GM23248 (cell line): ENCODE measurements at places on chromosomes 12 and 14. TPM values are rescaled to one million over a fixed set of nuclear protein-coding genes. Genes with fewer than 3 reads are reported as not detected.

The HNF1A gene
- not detected in 2 replicates for total RNA-seq

The CCDC184 gene
- total RNA-seq = 1.0 and 1.7 TPM in 2 replicates

The PLEKHG7 gene
- total RNA-seq = not detected in 2 replicates

The RPS29 gene
- total RNA-seq = 2,075 and 5,928 TPM in 2 replicates

The ST8SIA1 gene
- not detected in 2 replicates for total RNA-seq

The ETFBKMT gene
- total RNA-seq = 1.8 and 3.4 TPM in 2 replicates

The ALX1 gene
- 0.13 TPM in 1 of 2 replicates, not detected in the other for total RNA-seq

The GDF3 gene
- not detected in 2 replicates for total RNA-seq

The NANOG gene
- 0.13 TPM in 1 of 2 replicates, not detected in the other for total RNA-seq

The MYH6 gene
- not detected in 2 replicates for total RNA-seq

The ART4 gene
- not detected in 2 replicates for total RNA-seq

The PTPRO gene
- total RNA-seq = 0.13 and 0.22 TPM in 2 replicates

The SYNDIG1L gene
- not detected in 2 replicates for total RNA-seq

The LRR1 gene
- total RNA-seq = 9.6 and 12.0 TPM in 2 replicates

The SPTB gene
- 0.11 and 0.51 TPM in 2 replicates for total RNA-seq

The NTS gene
- not detected in 2 replicates for total RNA-seq

The KRT77 gene
- total RNA-seq = not detected in 2 replicates

The PTCSC3 gene
- total RNA-seq = not detected in 2 replicates

The RERGL gene
- total RNA-seq = 0.51 TPM in 1 of 2 replicates, not detected in the other

The SLC25A47 gene
- total RNA-seq = not detected in 2 replicates

The FAM90A1 gene
- total RNA-seq = not detected in 2 replicates

The SPATA7 gene
- 9.8 and 13.7 TPM in 2 replicates for total RNA-seq

The FGF23 gene
- total RNA-seq = not detected in 2 replicates

The RNU6-7 gene
- total RNA-seq = not detected in 2 replicates

The DNAL1 gene
- total RNA-seq = 5.9 and 6.3 TPM in 2 replicates

The TROAP gene
- 4.4 and 6.2 TPM in 2 replicates for total RNA-seq

The STAC3 gene
- 0.32 and 1.3 TPM in 2 replicates for total RNA-seq

The RD3L gene
- total RNA-seq = not detected in 2 replicates

The CLEC4D gene
- not detected in 2 replicates for total RNA-seq

The PIP4K2C gene
- total RNA-seq = 21.5 and 27.3 TPM in 2 replicates

The NGB gene
- total RNA-seq = not detected in 2 replicates

The PTPN21 gene
- total RNA-seq = 13.3 and 21.2 TPM in 2 replicates

The BEST3 gene
- 0.25 TPM in 1 of 2 replicates, not detected in the other for total RNA-seq

The KRT85 gene
- not detected in 2 replicates for total RNA-seq

The REM2 gene
- 0.22 TPM in 1 of 2 replicates, not detected in the other for total RNA-seq

The PPP1R36 gene
- total RNA-seq = 1.6 TPM in 1 of 2 replicates, not detected in the other

The OTOGL gene
- total RNA-seq = under 0.01 and 1.3 TPM in 2 replicates

The SELPLG gene
- total RNA-seq = 4.4 and 6.1 TPM in 2 replicates

The PIP4P1 gene
- 18.6 and 244 TPM in 2 replicates for total RNA-seq

The VDR gene
- total RNA-seq = 30.5 and 37.2 TPM in 2 replicates

The C12orf50 gene
- total RNA-seq = not detected in 2 replicates

The CIDEB gene
- 0.51 and 2.1 TPM in 2 replicates for total RNA-seq

The IGF1 gene
- total RNA-seq = 1.4 and 2.9 TPM in 2 replicates

The ITGB7 gene
- total RNA-seq = 1.4 and 2.4 TPM in 2 replicates

The ANKS1B gene
- total RNA-seq = not detected in 2 replicates

The NDRG2 gene
- total RNA-seq = 2.8 TPM in 1 of 2 replicates, not detected in the other
